ENCODE measurements at places on chromosomes 5 and 9. TPM values are rescaled to one million over a fixed set of nuclear protein-coding genes. Genes with fewer than 3 reads are reported as not detected.

- no peak for DNase-seq
These were observed 14.1 kb downstream of the FOXD1 start for GRCh38 chr5:73434461-73434860.

GRCh38 chr9:110109333-110110092 lies 98.4 kb downstream of the C9orf152 start:
- no peak for DNase-seq

DNA sequence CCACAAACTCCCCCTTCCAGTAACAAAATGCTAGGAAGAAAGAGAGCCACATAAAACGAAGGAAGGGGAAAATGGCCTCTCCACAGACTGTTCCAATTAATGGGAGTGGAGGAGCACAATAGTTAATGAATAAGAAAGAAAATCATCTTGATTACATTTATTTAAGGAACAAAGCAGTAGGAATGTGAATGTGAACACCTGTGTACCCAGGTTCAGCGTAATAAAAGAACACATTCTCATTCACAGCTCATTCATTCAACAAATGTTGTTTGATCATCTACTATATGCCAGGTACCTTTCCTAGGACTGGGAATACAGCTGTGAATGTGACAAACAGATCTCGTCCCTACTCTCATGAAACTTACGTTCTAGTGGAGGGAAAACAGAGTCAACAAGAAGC lies 35.7 kb downstream of the SIL1 start:
- DNase-seq = no peak

- no peak for DNase-seq
These were observed 106.6 kb upstream of the TBCA start for GRCh38 chr5:77882670-77883257.

SH2D3C gene
- 3.1 TPM for total RNA-seq

DNA sequence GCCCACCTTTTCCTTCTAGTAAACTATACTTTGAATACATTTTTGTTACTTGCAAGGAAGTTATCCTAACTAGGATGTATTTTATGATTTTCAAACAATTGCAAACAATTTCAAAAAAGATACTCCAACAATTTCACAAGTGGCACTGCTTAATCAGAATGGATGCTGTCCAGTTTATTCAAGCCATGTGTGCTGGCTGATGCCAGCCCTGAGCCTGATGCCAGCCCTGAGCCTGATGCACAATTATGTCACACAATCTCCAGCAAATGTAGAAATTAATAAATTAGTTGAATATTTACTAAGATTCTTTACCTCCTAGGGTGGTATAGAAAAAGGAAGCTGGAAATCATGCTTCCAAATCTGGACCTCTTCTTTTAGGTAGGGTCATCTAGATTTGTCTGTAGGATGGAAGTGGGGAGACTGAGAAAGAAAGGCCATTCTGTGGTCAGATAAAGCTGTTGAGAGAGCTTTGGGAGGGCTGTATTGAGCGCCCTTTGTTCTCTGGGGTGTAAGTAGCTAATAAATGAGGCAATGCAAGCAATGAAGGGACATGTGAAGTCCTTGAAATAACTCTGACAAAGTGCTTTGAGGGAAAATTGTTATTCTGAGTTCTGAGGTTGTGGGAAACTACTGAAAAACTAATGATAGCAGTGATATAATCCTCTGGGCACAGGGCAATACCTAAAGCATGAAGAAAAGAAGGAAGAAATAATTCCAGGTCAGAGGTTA lies 5.8 kb upstream of the C6 start:
- no peak for DNase-seq

DNA sequence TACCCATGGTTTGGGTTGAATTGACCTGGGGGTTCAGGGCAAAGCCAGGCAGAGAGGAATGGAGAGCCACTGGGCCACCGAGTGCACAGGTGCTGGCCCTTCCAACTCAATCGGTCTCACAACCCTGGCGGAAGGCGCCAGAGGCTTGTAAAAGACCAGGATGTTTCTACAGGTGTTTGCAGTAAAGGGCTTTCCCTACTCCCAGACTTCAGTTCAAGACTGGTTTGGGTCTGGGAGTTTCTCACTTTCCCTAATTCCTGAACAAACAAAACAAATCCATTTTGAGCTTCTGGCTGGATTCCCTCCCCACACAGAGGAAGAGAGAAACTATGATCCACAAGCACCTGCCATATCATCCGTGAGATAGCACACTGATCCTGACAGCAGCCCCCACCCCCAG lies 125.2 kb upstream of the KLF4 start:
- DNase-seq = peak; percentile 58

RASGRF2 gene
- 2.3 TPM for total RNA-seq

- DNase-seq = no peak
These were observed 91.1 kb upstream of the RANBP3L start for GRCh38 chr5:36392818-36393217.

ORM2 gene
- total RNA-seq = not detected

DNA sequence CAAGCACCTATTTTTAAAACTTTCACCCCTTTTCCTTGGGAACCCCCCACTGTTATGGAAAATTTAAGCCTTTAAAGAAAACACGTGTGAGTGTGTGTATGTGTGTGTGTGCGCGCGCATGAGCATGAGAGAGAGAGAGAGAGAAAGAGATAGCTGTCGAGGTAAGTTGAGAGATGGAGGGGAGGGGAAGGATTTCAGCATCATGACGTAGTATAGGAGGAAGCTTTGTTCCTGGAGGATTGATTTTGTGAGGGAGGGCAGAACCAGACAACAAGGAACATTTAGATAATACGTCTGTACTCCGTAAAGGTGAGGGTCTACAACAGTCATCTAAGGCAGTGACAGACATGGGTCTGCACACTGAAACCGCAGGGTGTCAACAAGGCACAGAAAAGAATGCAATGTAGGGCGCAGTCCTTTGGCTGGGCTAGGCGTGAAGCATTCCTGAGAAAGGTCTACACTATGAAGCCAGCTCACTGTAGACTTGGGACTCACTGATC lies 227.7 kb downstream of the SMARCA2 start:
- no peak for DNase-seq

GRCh38 chr5:158856794-158857193 lies 242.9 kb downstream of the EBF1 start:
- DNase-seq = no peak

DNA sequence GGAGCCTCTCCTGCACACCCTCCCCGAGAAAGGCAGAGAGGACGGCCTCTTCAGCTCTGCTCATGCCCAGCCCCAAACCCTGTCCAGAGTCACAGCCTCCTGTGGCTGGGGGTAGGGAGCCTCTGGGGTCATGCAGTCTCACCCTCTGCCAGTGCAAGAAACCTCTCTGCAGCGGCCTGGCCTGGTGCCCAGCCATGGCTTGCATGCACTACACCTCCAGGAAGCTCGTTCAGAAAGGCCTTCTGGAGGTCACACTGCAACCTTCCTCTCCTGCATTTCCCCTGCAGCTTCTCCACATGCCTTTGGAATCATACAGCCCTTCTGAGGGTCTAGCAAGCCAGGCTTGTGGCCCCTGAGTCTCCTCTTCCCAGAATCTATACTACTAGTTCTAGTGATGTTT lies 17.9 kb downstream of the CSF1R start:
- DNase-seq = peak; percentile 58

DNA sequence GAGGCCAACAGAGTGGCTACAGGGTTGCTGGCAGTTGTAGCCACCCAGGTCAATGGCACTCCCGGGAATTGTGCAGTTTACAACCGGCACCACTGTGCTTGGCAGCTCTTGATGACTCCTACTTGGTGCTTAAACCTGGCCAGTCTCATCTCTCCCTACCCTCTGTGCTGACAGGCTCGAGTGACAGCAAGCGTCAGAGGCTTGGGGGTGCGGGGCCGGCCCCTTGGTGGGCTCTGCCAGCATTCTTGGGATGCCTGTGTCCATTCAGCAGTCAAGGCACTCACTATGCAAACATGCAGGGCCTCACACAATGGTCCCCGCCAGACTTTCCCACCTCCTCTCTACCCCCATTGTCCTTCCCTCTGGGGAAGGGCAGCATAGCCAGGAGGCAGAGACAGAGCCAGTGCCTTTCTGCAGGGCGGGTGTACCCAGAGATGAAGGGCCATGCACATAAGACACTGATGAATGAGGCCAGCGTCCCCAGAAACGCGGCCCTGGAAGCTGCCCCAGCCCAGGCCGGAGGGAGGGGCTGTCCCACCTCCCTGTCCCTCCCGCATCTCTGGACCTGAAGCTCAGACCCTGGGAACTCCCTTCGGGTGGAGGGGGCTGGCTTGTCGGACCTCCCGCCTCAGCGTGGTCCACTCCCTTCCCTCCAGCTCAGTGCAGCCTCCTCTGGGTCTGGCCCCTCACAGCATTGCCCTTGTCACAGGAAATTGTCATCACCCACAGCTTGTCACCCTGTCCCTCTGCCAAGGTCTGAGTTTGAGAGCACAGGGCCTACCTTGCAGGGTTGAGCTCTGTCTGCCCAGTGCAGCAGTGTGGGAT lies 26.4 kb upstream of the NOTCH1 start:
- DNase-seq = no peak

LEAP2 gene
- 2.9 TPM for total RNA-seq

GRCh38 chr9:36396985-36397384 lies 3.1 kb downstream of the RNF38 start:
- no peak for DNase-seq
